Iris pigment epithelial cell (primary cell): ENCODE measurements at places on chromosomes 11 and 22.

DNA sequence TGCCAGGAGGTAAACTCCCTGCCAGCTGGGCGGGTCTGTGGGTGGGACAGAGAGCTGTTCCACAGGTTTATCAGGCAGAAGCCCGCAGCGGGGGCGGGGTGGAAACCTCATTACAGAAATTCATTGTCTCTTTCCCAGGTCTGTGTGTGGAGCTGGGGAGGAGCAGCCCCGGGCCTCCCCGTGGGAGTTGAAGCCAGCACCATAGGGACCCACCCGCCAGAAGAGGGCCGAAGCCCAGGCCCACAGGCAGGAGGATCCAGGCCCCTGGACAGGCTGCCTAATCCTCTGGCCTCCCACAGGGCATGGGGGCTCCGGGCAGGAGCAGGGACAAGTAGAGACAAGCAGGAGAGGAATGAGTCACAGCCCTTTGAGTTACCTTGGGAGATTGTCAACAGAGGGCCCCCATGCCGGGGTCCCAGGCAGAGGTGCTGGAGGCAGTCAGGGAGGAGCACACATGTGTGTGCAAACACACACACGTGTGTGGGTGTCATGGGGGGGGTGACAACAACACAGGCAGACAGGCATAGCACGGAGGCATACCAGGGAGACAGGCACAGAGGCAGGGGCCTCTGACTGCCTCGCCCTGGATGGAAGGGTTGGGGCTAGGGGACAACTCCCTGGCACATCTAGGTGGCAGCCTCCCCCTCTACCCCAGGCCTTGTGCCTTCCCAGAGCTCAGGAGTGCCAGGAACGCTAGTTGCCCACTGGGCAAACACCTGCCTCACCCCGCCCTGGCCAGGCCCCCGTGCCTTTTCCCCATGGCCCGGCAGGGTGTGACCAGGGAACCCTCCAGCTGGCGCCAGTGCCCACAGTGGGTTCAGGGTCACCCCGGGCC lies 1.4 kb downstream of the CDC42BPG start:
- DNase-seq: no peak

DNA sequence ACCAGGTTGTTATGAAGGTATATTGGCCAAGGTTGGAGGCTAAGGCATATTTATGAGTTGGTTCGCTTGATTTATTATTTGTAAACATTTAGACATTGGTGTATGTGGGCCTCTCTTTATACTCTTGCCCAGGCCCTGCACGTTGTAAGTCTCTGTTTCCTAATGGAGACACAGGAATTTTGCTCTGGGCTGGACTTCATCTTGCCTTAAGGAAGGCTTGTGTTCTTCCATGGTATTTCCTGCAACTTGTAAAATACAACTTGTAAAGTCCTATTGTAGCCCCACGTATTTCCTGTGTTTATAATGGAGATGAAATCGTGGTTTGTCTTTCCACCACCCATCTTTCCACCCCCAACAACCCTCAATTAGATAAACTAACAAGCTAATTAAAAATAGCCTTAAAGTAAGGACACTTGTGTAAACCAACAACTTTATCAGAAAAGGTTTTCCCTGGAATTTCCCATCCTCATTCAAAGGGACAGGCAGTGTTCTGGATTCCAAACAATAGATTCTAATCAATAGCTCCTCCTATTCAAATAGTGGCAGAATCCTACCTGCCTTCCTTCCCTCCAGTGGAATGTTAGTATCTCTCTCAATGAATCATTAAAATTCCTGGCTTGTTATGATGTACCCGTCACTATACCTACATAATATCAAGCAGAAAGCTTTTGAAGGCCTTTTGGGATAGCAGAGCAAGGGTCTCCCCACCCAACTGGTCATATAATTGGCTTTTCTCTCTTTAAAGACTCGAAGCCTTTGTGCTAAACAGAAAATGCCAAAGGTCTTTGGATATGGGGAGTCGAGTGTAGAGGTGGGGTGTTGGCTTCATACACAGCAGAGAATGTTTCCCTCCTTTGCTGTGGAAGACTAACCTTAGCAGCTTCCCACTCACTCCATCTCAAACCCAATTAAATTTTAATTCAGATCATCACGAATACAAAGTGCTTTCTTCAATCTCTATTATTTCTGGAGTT lies 77.1 kb downstream of the UBASH3B start:
- DNase-seq: no peak

GRCh38 chr11:123547180-123547579 lies 107.2 kb downstream of the SCN3B start:
- no peak for DNase-seq

- peak; percentile 36 for DNase-seq
Measured at GRCh38 chr22:17980638-17981051, 43.7 kb downstream of the MICAL3 start.

DNA sequence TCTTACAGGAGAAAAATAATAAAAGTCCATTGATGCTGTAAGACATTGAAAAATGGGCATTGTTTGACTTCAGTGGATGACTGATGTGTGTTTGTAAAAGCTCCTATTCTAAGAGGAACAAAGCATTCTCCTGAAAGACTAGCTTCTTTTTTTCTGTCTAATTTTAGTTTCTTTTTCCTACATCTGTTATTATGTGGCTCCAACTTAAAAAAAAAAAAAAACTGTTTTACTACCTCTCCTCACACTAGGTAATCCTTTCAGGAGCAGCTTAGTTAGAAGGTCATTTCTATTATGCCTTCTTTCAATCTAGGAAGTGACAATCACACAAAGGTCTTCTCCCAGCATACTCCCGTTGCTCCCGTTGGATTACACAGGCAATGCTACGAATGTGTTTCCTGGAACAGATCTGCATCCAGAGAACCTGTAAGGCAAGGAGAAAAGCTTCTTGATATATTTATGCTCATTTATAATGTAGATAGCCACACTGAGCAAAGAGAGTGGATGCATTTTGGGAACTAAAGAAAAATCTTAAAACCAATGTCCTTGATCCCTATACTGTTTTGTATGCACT lies 595.1 kb upstream of the CCDC179 start:
- DNase-seq: no peak

- peak; percentile 60 for DNase-seq
Measured at GRCh38 chr22:36486619-36487384, 5.4 kb upstream of the TXN2 start.

- no peak for DNase-seq
Measured at GRCh38 chr11:72704028-72704782, 30.0 kb upstream of the PDE2A start.

DNA sequence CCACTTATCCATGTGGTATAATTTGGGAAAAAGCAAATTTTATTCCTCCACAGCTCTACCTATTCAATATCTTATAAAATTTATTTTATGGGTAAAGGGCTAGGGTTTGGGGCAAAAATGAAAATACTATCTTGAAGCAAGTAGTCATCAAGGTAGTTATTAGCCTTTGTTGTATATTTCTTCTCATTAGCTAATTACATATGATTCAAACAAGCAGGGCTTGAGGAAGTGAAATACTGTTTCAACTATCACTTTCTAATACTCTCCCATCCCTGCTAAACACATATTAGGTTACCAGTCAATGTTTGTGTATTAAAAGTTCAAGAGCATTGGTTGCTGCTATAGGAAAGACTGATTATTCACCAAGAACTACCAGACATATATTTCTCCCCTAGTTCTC lies 517.3 kb downstream of the METTL15 start:
- no peak for DNase-seq

DNA sequence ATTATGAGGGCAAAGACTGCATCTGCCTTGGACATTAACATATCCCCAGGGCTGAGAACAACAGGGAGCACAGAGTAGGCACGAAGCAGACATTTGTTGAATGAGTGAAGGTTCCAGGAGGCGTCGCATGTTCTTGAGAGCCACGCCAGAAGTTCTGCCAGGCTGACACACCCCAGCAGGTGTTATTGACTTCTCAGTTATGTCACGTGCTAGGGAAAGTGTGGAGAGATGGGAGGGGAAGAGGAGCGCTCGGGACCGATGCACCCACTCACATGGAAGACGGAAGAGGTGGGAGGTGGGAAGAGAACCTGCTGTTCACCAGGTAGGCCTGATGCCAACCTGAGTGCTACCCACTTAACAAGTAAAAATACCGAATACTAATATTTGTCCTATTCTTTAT lies 232.8 kb downstream of the LARGE1 start:
- no peak for DNase-seq

- no peak for DNase-seq
Measured at GRCh38 chr11:71976551-71976950, 22.2 kb upstream of the IL18BP start.
